NCI-H1694 treated with DMSO at 0.1 percent for 48 hours (cell line): ENCODE measurements at places on chromosomes 2 and 18.
A peak's percentile ranks its signal among the peaks of the same experiment; 100 is the strongest.

- DNase-seq: no peak
These were observed 301.6 kb downstream of the STK39 start for GRCh38 chr2:167945660-167946368.

GRCh38 chr2:234548695-234549420 is 52.0 kb upstream of the ARL4C start:
- no peak for DNase-seq

GRCh38 chr2:127508023-127508630 is 18.2 kb downstream of the IWS1 start:
- DNase-seq: no peak

DNA sequence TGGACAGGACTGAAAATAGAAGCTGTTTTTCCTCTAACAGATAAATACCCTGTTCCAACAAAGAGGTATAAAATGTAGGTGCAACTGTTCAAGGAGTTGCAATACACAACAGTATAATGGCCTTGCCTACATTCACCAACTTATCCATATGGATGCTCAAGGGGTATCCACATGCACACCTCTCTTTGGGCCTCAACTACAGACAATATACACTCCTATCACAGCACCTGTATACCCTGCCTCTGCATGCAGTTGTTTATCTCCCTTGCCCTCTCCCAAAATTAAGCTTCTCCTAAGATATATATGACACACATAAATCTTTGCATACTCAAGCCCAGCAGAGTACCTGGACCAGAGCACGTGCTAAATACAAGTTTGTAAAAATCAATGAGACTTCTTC is 37.3 kb downstream of the DARS1 start:
- no peak for DNase-seq

DNA sequence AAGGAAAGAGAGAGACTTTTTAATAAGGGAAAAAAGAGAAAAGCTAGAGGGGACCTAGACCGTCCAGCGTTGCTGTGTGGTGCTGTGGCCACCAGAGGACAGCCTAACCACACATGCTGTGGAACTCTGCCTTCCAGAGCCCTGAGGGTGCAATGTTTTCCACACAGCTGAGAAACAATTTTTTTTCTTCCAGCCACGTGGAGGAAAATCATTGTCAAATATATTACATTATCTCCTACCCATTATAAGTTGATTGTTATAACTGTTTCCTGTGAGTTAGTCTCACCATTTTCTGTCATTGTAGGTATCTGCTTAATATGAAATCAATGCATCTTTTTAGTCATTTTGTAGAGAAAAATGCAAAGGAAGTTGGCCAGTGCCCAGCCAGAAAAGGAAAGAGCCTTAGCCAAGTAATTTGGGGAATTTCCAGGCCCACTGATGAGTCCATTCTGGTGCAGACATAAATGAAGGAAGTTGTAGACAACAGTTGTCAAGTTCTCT is 5.9 kb upstream of the MRPL19 start:
- DNase-seq: peak; percentile 52

GRCh38 chr2:25960920-25961319 is 21.4 kb downstream of the KIF3C start:
- DNase-seq: no peak

DNA sequence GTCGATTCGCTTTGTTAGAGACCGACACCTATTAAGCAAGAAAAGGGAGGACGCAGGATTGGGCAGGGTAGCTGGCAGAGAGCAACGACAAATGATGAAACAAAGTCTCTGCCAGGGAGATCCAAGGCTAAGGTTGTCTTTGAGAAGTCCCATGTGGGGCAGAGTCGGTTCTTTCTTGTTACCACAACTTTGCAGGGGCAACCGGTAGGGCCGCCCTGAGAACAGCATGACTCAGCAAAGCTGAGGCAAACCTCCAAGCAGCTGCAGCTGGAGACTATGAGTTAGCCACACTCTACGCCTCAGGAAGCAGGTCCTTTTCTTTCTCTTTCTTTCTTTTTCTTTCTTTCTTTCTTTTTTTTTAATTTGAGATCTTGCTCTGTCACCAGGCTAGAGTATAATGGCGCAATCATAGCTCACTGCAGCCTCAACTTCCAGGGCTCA is 452.3 kb upstream of the ID2 start:
- DNase-seq: no peak

DNA sequence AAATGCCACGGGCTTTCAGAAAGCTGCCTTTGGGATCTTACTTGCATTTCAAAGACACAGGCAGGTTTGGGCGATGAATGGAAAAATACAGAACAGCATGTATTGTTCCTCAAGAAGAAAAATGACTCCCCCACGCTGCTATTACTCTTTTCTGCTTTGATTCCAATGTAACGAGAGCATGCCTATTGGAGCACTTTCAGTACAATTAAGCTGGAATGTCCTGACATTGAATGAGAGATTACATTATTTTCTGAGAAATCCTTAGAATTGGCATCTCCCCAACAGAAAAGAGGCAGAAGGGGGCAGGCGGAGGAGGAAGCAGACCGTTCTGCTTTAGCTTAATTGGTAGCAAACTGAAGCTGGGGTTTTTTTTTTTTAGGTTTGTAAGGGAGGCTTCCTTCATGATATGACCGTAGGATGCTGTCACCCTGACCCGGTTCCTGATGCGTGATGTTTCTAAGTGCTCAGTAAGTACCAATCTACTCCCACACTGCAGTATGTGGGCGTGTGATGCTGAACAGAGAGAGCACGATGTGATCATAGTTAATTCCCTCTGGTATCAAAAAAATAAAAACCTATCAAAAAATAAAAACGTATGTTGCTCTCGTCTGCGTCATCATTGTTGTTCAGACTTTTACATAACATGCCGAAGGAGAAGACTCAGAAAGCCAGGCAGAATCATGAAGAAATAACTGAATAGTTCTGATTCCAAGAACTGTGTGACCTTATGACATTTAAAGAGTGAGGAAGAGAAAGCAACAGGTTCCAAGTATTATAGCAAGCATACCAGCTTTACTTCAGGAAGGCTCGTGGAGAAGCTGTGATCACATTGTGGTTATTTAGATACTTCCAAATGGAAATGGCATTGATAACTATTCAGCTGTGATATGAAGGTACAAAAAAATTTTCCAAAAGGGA is 40.5 kb downstream of the LONRF2 start:
- no peak for DNase-seq

- no peak for DNase-seq
These were observed 957.8 kb downstream of the SLC4A3 start for GRCh38 chr2:220585241-220585640.

DNA sequence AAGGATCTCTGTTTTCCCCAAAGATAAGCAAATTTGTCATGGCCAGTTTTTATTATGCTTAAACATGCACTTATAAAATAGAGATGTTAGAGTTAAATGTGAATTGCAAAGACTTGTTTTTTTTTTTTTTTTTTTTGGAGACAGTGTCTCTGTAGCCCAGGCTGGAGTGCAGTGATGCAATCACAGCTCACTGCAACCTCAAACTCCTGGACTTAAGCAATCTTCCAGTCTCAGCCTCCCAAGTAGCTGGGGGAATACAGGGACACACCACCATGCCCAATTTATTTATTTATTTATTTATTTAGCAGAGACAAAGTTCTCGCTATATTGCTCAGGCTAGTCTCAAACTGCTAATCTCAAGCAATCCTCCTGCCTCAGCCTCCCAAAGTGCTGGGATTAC is 15.1 kb downstream of the PHOSPHO2 start:
- no peak for DNase-seq

DNA sequence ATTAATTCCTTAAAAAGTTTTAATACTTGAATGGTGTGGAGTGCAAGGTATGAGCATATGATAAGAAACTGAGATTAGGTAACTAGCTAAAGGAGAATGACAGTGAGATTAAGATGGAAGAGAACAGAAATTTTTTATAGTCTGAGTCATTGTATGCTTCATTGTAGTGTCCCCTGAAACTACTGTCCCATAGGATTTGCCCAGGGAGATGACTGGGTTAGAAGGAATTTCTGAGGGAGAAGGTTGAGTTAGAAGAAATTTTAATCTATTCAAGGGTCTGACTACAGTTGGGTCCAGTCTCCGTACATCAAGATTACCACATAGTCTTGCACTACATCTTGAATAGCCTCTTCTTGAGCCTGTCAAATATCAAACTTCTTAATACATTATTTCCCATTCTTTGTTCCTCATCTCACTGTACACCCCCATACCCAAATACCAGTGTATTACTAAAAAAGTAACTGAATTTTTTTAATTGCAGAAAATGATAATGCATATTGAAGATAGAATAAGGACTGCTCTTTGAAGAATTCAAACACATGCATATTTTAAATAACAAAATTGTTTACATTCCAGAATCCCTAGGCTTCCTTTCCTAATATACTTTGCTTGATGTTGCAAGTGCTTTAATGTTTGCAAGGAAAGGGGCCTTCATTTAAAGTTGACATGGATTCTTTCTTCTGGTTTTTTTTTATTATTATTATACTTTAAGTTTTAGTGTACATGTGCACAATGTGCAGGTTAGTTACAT is 314.3 kb upstream of the COL3A1 start:
- no peak for DNase-seq

- DNase-seq: no peak
These were observed 485.2 kb downstream of the DCDC2C start for GRCh38 chr2:4188561-4188960.

- DNase-seq: no peak
These were observed 68.6 kb upstream of the RPE start for GRCh38 chr2:209933499-209934483.

DNA sequence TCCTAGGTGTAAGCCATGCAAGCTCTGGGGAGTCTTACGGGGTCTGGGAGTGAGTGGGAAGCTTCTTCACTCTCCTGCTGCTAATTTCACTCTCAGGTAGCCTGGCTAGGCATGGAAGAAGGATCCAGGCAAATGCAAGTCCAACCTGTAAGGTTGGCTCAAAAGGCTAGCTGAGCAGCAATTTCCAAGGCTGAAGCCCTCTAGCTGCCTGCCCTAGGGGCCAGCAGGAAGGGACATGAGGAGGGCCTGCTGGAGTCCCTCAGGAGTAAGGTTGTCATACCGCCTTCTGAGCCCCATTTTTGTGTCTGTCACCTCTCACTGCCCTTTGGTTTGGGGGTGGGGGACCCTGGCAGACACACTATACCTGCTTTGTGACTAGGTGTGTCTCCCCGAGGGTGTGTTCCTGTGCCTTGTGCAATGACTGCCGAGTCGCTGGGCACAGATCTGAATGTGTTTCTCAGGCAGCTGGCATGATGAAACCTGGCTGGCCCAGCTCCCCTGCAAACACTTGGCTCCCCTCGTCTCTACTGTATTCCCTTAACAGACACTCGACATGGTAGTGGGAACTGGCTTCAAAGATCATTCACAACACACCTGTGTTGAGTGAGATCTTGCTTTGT is 123.9 kb upstream of the FAM136A start:
- DNase-seq: no peak

- DNase-seq: peak; percentile 18
These were observed 46.9 kb downstream of the NFATC1 start for GRCh38 chr18:79442508-79443221.

DNA sequence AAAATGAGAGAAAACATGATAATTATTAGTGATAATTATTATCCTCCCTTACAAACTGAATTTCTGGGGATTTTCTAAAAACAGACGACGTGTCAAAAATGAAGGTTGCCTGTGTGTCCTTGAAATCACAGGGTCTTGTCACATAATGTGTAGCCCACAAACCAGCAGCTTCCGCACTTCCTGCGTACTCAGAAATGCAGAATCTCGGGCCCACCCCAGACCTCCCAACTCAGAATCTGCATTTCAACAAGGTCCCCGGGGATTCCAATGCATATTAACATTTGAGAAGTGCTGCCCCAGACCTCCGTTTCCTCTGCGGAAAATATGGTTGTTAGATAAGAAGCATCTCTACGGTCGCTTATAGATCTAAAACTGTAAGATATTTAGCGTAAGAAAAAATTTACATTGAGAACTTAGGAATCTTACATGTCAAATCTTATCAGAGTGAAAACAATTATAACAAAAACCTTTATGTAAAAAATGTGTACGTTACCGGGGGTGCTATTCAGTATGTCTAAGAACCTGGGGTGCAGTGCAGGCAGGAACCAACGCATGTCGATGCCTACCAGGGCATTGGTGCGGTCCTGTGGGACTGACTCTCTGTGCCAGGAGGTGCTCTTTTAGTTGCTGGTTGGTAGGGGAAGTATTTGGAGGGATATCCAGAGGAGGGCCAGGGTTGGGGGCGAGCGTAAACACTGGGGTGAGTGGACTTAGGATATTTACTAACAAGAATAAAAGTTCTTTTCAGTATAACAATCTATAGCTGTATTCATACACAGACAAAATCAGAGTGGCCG is 15.2 kb downstream of the CDKL4 start:
- DNase-seq: no peak

DNA sequence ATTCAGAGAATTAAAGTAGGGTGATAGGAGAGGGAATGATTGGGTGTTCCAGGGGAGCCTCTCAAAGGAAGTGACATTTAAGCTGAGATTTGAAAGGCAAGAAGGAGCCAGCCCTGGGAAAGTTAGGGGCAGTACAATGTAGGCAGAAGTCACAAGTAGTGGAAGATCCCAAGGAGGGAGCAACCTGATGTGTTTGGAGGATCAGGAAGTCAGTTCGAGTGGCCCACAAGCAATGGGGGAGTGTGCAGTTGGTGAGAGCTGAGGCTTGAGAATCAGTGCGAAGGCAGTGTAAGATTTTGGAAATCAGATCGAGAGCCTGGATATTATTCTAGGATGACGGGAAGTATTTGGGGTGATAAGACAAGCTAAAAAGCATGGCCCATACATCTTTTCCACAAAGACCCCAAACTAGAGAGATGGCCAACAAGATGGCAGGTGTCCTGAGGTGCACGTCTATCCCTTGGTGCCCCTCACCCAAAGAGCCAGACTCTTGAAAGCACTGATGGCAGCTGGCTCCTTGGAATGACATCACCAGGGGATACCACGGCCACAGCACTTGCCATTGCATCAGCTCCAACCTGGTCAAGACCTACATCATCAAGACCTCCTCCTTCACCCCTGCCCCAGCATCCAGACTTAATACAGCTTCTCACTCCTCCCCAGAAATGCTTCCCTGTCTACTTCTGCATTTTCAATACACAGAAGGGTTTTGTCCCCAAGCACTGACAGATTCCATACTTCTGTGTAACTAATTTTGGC is 127.3 kb downstream of the BCL2 start:
- DNase-seq: no peak

DNA sequence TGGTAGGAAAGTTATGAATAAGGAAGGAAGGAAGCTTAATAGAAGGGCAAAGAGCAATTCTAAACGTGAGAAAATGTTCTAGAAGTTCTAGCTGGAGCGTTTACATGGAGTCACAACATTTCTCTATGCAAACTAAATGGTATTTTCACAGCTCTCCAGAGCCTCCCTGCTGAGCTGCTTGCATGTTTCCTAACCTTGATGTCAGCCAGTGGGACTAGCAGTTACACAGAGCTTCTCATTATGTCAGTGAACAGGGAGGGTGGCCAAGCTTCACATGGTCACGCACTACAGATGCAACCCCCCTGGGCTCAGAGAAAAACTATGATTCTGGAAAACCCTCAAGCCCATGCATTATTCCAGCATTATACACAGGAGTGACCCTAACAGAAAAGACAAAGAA is 153.4 kb upstream of the CCDC150 start:
- no peak for DNase-seq

- no peak for DNase-seq
These were observed 14.6 kb upstream of the MBD2 start for GRCh38 chr18:54239091-54239490.
